Hematopoietic multipotent progenitor cell treated with erythropoietin and hydrocortisone succinate and interleukin-3 and kit ligand, for 15 days (in vitro differentiated cells): ENCODE measurements at places on chromosomes 11 and 22.

DNA sequence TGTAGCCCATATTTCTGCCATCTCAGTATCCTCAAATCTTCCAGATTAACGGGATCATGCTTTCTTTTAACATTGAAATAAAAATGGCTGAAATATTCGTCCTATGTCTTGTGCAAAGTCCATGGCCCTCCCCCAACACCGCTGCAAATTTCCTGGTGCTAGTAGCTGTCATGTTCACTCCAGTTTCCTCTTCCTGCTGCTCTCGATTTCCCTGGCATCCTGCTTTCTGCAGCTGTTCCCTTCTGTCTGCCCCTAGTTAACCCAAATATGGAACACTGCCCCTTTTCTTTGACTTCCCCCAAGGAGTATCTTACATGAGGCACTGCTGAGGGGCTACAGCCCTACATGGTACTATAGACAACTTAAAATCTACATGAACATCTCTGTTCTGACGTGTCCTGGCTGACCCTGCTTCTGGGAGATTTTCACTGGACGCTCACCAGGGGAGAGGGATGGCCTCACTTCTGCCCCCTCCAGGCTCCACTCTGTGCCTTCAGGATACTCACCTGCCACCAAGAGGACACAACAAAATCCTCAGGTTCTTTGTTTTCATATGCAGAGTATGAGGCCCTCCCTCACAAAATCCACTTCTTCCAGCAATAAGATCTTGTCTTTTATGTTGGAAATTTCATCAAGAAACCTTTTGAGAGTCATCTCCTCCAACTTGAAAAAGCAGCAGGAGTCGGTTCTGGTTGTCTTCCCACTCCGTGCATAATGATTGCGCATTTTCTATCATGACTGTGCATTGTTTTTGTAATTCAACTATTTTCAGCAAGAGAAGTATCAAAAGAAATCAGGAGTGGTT lies 29.5 kb upstream of the SCUBE2 start:
- no peak for DNase-seq

DNA sequence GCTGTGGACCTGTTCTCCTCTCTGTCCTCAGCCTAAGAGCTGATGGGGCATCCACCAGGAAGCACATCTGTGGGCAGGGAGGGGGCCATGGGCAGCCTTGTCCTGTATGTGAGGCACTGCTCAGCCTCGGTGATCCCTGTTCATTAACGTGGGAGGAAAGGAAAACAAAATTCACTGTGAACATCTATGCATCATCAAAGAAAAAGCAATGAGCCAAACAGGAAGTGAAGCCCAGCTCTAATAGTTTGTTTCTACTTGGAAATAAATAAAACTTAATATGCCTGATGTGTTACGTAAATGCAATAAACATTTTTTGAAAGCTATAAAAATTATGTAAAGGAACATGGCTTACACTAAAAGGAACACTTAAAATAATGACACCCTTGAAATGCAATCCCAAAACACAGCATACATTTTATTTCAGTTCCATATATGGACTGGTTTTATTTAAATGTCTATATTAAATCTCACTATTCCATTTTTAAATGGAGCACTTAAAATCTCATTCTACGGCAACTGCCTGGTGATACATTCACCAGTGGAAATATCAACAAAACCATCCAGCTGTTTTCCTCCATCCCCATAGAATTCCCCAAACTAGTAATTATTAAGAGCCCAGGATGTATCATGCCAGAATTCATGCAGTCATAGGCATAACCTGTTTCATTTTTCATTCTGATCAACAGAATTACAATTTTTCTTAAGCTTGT lies 78.3 kb downstream of the ZNF280B start:
- DNase-seq = no peak

DNA sequence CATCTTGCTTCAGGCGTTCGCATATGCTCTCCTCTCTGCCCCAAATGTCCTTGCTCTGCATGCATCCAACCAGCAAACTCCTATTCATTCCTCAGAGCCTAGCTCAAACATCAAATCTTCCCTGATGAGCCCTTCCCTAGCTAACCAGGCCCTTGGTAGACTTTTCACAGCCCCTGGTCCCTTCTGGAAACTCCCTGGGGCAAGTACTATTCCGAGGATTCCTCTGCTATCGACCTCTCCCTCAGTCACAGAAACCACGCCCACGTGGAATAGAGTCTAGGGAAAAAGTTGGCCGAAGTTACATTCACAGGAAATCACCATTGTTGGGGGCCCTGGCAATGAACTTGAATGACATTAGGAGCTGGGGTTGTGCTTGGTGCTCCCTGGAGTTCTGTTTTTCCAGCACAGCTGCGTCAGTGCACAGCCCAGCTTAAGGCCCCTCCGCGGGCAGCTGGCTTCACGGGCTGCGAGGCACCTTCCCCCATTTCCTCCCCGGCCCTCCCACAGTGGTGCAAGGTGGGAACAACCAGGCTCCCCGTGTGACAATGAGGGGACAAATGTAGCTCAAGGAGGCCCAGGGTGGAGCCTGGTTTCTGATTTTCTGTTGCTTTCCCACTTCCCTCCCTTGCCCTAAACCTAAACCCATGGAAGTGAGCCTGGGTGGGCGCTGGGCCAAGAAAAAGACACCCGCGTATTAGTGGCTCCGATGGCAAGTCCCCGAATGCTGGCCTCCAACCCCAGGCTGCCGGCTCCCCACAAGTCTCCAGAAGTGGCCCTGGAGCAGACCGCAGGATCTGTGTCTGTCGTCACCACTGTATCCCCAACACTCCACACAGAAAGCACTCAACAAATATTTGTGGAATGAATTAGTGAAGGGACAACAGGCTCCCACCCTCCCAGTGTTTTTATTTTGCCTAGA lies 4.3 kb upstream of the ATP5MGL start:
- DNase-seq = no peak

DNA sequence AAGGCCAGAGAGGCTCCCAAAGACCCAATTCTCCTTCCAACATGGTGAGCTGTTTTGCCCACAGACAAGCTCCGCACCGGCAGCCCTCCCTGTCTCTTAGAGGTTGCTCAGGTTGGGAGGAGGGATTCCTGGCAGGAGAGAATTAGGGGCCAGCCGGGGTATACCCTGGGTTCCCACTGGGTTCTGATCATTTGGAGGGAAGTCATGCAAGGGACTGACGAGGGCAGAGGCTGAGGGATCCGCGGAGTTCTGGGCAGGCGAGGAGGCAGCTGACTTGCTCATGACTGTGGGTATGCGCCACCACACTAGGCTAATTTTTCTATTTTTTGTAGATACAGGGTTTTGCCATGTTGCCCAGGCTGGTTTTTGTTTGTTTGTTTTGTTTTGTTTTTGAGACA lies 4.6 kb downstream of the ST3GAL4 start:
- no peak for DNase-seq

DNA sequence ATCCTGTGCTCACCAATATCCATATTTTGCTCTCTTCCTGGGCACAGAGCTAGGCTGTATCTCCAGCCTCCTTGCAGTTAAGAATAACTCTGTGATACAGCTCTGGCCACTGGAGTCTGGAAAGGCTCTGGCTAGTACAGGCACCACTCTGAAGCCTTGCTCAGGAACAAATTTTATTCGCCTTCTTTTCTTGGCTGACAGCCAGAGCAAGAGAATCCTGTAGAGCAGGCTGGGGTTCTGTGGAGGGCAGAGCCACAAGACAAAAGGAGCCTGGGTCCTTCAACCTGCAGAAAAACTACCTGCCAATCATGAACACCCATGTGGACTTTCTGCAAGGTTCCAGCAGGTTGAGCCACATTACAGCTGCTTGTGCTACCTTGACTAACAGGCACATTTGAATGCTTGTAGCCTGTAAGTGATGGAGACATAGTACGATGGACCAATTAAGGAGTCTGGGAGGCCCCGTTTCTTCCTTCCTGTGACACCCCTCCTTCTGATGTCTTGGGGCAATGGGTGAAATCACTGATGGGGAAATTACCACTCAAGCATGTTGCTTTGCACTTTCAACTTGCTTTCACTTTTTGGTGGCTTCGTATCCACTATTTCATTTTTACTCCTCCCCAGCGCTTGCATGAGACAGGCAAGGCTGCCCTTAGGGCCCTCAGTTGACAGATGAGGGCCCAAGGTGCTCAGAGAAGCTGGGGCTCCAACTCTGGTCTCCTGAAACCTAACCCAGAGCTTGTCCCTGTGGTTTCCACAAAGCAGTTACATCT lies 267.2 kb upstream of the SYN3 start:
- no peak for DNase-seq

DNA sequence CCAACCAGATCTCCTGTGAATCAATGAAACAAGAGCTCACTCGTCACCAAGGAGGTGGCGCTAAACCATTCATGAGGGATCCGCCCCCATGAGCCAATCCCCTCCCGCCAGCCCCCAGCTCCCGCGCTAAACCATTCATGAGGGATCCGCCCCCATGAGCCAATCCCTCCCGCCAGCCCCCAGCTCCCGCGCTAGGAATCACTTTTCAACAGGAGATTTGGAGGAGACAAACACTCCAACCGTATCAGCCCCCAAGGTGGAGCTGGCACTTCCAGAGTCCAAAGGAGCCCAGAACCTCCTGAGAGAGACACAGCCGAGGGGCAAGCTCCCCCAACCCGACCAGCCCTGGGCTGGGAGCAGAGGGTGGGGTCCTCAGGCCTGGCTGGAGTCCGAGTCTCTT lies 40.9 kb upstream of the PRR5 start:
- no peak for DNase-seq

DNA sequence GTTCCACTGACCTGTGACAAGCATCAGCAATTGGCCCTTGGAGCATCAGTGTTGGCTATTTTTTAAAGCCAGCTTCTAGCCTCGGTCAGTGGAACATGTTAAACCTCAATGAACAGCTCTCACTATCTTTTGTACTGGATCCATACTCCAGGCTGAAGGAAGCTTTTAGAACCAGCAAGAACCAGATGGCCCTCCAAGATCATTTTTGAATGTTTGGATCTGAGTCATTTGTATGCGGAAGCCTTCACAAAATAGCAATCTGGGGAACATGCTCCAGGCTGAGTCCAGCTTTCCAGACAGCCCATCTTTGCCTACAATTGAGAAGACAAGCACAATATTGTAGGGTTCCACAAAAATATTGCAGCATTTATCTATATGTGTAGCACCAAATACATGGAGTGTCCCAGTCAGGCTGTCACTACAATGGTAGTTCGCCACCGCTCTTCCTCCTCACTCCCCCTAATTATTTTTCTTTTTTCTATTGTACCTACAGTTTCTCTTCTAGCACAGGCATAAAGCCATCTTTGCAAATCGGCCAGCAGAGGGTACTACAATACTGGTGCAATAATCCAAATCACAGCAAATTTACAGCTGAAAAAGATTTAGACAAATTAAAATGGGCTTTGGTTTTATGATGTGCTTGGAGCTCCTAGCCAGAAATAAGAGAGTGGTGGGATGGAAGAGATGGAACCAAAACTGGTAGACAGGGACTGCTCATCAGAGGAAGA lies 177.4 kb upstream of the BLID start:
- no peak for DNase-seq

DNA sequence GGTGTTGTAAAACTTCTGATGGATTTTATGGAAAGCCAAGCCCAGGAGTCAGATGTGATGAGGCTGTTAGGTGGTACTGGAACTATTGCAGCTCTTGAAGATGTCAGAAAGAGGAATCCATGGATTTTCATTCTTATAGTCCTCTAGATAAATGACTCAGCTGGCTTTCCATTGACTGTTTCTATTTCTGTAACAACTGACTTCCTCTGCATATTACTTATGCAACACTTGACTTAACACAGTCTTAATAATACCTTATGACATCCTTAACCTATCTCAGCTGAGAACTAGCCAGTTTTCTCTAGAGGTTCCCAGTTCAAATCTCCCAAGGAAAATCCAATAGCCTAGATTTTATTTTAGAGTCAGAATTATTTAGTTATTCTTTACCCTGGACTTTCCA lies 263.8 kb downstream of the LUZP2 start:
- no peak for DNase-seq

GRCh38 chr22:19516378-19517170 lies 7.6 kb downstream of the CLDN5 start:
- DNase-seq = no peak

DNA sequence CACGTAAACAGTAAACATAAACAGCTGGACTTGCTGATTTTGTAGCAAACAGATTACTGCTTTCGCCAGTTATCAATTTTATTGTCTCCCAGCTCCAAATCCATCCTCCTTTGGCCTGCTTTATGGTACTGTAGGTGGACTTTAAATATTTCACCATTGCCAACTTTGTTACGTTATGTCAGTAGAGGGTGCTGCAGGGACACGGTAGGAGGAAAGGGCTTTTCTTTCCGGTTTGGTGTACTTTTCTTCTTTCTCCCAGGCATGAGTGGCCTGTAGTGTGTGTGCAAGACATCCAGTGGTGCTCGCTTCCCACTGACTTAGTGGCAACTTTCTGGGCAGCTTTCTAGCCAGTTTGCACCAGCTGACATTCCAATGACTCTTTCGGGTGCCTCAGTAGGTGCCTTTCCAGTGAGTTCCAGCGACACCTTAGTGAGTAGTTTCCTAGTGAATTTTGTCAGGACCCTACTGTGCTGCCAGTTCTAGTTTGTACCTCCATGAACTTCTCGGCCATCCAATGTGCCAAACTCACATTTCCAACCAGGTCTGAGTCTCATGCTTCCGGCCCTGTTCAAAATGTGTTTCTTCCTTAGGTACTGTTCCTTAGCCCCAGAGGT lies 267.6 kb upstream of the TENM4 start:
- no peak for DNase-seq

DNA sequence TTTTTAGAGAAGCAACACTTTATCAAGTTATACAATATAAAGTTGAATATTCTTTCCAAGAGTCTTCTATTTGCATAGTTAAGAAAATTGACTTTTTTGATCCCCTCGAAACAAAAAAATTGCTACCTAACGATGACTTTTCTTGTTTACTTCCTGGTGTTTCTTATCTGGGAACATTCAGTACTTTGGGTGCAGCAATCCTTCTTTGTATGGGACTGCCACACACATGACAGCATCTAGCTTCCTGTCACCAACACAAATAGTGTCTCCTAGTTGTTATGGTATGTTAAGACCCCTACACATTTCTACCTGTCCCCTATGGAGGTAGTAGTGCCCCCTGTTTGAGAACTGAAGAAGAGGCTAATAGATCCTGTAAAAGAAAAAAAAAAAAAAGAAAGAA lies 841.7 kb upstream of the FAT3 start:
- no peak for DNase-seq

GRCh38 chr11:18697576-18697975 lies 1.0 kb upstream of the TMEM86A start:
- DNase-seq = no peak

DNA sequence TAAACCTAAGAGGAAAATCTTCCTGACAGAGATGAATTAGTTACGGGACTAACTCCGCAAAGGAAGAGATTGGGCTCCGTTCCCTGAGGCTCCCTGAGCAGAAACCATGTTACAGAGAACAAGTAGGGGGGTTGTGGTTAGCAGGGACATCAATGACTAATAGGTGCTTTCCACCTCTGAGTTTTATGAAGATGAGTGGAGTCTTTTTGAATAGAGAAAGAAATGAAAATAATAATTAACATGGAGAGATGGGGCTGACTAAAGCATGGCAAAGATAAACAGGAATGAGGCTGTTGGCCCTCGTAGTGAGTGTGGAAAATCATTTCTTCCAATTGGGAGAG lies 47.5 kb upstream of the PICALM start:
- no peak for DNase-seq

DNA sequence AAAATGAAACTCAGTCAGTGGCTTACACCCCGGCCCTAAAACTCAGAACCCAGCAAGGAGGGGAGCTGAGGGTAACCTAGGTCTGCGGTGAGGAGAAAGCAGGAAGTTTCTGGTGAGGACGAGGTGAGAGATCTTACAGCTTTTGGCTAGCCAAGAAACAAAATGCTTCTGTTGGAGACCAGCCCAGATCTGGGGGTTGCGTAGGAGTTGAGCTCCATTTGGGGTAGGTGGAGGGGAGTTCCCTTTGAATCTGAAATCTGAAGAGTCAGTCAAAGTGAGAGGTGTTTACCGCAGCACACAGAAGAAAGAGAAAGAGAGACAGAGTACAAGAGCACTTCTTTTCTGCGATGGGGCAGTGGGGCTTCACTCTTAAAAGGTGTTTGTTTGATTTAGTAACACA lies 29.6 kb downstream of the EHF start:
- no peak for DNase-seq
